ENCODE measurements at places on chromosomes 3 and 15. TPM values are rescaled to one million over a fixed set of nuclear protein-coding genes. Genes with fewer than 3 reads are reported as not detected.

FHIT gene
- 4.0 TPM for total RNA-seq

- no peak for DNase-seq
Measured at GRCh38 chr15:57134071-57134605, 215.7 kb downstream of the TCF12 start.

MELTF gene
- 8.8 TPM for total RNA-seq

KLHL6 gene
- not detected for total RNA-seq

DNA sequence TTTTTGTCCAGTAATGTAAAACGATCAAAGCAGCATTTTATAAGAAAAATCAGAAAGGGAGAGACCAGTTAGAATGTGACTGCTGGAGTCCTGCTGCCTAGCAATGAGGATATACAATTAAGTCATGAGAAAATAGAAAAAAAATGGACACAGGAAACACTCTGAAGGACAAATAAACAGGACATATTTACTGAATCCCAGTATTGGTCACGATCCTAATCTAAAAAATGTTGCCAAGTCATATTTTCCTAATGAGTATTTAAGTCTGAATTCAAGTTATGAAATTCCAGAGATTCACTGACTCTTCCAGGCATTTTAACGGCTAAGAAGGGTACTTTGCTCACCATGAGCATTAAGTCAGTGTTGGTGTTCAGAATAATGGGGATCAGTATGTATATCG is 154.3 kb upstream of the CCDC54 start:
- DNase-seq: no peak

DNA sequence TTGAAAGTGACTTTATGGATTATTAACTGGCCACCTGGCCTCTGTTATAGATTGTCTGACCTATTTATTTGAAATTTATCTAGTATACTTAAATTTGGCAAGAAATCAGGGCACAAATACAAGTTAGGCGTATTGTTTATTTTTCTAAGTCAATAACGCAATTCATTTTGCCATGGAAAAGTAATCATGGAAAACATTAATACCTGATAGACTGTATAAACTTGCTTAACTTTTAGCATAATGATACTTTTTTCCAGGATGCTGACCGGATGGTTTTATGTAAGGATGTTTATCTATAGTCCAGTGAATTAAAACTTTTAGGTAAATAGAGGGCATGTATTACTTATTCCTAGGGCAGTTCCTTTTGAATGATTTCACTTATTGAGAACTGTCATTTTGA is 20.2 kb downstream of the FNDC3B start:
- DNase-seq: no peak

DUOX1 gene
- total RNA-seq: 2.3 TPM

- no peak for DNase-seq
Measured at GRCh38 chr15:88580532-88580931, 34.1 kb upstream of the DET1 start.

DNA sequence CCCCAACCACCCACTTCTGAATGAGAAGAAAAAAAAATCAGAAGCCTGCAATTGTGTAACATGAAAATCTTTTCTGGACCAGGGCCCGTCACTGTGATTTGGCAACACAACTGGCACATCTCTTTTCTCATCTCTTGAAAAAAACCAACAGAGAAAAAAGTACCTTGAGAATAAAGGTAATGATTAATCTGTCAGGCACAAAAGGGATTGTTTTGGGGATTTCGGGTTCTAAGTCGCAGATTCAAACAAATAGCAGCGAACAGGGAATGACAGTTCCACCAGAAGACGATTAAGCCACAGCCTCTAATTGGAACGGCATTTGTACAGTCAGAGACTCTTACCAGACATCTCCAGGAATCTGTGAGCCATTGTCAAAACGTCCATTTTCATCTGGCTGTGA is at the start of gene AQP9:
Gene AQP9, plus strand, starts transcription at position 276 of the 400 bp plus-strand sequence. CDS start 185 bp downstream, outside the sequence.
- no peak for DNase-seq

DNA sequence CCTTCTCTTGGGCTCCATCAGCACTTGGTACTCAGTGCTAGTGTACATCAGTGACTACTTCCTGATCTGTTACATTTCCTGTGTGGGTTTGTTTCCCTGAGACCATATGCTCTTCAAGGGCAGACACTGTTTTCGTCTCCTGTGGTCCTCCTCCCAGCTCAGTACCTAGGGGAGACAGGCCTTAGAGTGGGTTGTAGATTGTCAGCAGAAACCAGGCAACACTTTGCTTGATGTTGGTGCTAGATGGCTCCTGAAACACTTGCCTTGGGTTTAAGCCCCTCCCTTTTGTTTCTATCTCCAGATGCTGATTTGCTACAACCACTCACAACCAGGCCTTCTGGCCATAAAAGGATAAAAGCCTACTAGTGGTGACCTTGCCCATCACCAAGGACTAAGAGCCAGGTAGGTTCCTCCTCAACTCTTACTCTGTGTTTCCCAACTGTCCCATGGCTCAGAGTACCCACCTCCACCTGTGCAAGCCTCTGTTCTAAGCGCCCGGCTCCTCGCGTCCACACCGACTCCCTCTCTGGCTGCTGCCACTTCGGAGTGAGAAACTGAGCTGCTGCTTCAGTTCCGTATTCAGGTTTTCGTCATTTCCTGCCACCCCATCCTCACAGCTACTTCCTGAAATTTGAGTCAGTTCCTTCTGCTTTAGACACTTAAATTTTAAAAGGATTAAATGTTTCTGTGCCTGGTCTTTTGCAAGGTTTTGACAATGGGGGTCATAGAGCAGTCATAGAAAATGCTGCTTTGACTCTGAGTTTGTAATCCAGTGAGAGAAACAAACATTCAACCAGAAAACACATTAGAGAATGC is at the start of gene HCLS1:
Gene HCLS1, minus strand, starts transcription at position 548 of the 816 bp plus-strand sequence. CDS start 2,556 bp downstream, outside the sequence.
- DNase-seq: no peak

DNA sequence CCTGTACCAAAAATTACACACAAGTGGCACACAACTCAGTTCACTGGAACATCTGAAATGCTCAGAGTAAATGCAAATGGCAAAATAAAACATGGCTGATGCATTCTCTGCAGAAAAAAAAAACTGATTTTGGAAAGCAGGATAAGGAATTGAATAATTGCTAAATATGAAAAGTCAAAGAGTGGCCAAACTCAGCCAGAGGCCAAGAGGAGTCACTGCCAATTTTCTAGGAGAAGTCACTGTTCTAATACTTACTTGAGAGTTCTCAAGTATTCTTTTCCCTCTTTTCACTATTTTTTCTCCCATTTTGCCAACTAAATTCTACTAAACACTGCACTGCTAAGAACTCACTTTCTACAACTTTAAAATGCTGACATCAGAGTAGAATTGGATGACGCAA is 1018.6 kb downstream of the TUSC7 start:
- no peak for DNase-seq

DNA sequence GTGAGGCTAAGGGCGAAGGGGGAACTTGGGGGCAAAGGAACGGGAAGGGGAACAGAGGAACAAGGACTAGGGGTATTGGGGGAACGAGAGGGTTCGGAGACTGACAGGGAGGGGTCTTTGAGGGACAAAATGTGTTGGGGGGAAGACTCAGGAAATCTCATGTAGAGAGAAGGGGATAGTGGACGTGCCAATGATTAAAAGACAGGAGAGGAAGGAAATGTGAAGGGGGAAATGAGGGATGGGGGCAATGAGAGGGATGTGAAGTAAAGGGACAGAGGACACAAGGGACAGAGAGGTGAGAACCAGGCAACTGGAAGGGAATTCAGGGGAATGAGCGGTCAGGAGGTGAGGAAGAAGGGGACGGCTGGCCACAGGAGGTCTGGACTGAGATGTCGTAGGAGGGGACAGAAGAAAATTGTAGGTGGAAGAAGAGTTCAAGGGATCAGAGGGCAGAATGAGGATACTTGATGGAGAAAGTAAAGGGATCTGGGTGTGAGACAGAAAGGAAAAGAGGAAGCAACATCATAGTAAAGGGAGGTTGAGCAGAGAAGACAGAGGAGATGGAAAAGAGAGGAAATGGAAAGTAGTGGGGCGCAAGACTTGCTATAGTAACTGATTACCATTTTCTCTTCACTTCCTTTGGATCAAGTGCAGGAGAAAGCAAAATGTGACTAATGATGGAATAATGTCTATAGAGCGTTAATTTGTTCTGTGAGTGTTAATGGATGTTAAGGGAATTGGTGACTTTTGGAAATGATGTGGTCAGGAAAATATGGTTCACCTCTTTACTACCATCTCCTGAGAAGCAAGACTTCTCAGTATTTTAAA is 749 bp downstream of the RAB8B start:
- no peak for DNase-seq

GRCh38 chr3:124064050-124064449 is 72.1 kb upstream of the ROPN1 start:
- no peak for DNase-seq

GRCh38 chr3:99545941-99546580 is 92.3 kb upstream of the COL8A1 start:
- DNase-seq: no peak

DNA sequence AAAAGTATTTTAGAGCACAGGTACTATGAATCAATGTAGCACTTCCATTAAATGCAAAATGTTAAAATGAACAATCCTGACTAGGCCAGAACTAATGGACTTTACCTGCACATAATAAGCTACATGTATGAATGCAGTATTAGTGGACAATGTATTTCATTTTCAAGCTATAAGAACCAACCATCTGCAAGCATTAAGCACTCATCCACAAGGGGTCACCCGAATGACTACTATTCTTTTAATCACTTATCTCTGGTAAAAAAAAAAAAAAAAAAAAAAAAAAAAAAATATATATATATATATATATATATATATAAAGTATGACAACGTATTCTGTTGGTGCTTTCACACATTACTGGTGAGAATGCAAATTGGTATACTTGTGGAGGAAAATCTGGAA is 7.2 kb downstream of the HERC1 start:
- no peak for DNase-seq

- no peak for DNase-seq
Measured at GRCh38 chr3:32454111-32454510, 48.5 kb downstream of the CMTM6 start.

COMMD4 gene
- total RNA-seq: 146 TPM

GRCh38 chr3:24047513-24047912 is 102.4 kb downstream of the NR1D2 start:
- DNase-seq: no peak

- DNase-seq: no peak
Measured at GRCh38 chr3:178456621-178457285, 79.5 kb upstream of the KCNMB2 start.

DNA sequence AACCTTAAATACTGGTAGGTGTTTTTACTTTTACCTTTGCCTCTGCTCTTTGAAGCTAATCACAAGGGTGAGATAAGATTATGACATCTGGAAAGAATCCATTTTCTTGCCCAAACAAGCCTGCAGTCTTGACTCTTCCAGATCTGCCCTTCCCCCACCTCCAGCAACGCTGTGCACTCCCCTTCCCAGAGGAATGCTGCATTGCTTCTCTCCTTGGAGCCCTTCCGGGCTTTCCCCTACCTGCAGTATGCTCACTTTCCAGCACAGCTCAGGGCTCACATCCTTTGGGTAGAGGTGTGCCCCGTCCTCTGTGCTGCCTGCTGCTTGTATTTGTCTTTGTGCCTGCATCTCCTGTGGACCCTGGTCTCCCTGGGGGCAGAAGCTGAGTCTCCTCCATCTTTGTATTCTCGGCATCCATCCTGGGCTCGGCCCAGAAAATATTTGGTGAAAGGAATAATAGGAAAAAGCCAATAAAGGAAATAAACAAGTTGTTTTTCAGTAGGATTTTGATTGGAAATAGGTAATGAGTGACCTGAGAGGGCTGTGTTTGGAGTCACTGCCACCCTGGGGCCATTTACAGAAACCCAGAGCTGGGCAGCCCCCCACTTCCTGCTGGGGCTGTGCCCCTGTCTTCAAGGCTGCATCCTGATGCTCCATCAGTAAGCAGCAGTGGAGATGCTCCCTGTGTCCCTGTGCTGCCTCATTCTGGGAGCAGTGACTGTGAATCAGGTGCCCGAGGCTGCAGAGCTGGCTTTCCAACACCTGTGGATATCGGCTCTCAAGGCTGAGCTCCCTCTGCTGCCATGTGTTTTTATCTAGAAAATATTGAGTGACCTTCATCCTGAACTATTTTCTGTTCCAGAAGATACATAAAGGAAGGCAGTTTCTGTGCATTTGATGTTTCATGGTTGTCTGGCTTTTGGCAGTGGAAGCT is 117.5 kb downstream of the EEFSEC start:
- DNase-seq: peak; percentile 60

DNA sequence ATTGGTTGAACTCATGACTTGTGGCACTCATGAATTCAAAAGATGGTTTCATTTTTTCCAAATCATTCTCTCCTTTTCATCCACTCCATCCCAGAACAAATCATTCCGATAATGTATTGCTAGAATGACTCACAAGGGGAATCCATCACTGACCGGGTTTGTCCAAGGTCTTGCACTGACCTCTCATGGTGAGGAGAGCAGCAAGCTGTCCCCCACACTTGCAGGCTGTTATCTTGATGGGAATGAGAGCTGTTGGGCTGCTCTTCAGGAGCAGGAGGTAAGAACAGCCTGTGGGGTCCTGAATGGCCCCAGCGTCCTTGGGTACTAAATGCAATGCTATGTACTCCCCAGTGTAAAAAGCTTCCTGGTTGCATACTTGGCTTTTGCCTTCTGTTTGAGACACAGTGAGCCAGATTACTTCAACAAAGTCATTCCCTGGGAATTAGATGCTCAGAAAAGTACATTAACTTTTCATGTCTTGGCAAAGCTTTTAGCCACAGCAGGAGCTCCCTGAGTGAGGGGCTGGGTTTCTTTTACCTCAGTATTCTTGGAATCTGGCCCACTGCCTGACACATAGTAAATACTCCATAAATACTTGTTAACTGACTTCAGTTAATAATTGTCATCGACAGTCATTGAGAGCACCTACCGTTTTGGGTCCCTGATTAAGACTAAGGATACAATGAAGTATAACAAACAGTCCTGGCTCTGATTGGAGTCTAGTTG is 24.1 kb downstream of the CCNL1 start:
- no peak for DNase-seq

GRCh38 chr3:56915966-56916586 is 114.3 kb upstream of the ARHGEF3 start:
- peak; percentile 48 for DNase-seq

DNA sequence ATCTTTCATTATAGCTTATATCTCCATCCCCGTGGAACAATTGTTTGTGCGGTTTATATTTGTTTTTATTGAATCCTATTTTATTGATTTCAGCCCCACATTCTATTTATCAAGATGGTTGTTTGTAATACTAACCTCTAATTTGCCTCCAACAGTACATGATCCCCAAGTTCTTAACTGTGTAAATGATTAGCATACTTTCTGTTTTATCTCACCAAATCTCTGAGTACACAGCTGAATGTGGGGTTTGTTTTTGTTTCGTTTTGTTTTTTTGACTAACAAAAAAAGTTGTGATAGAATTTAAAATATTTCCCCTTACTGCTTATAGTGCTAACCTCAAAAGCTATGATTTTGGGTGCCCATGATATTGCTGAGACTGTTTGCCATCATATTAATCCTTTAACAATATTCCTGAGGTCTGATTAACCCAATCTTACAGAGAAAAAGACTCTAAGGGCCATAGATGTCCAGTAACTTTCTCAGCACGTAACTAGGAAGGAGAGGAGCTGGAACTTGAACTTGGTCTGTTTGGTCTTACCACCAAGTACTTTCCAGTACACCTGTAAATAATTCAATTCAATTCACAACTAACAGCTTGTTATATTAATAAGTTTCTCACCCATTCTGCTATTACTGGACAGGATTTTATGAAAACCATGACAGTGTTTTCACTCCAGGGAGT is 789.8 kb downstream of the TUSC7 start:
- DNase-seq: no peak

P2RY13 gene
- total RNA-seq: not detected

PRTG gene
- total RNA-seq: 4.4 TPM

ALPK3 gene
- 17.7 TPM for total RNA-seq

FBXW12 gene
- 0.59 TPM for total RNA-seq

Measured in H9 (cell line).